ENCODE measurements at places on chromosomes 1 and 21.

GRCh38 chr1:201069636-201070035 is 42.6 kb downstream of the CACNA1S start:
- no peak for DNase-seq

GRCh38 chr1:25727088-25727487 is 72.9 kb upstream of the SELENON start:
- no peak for DNase-seq

DNA sequence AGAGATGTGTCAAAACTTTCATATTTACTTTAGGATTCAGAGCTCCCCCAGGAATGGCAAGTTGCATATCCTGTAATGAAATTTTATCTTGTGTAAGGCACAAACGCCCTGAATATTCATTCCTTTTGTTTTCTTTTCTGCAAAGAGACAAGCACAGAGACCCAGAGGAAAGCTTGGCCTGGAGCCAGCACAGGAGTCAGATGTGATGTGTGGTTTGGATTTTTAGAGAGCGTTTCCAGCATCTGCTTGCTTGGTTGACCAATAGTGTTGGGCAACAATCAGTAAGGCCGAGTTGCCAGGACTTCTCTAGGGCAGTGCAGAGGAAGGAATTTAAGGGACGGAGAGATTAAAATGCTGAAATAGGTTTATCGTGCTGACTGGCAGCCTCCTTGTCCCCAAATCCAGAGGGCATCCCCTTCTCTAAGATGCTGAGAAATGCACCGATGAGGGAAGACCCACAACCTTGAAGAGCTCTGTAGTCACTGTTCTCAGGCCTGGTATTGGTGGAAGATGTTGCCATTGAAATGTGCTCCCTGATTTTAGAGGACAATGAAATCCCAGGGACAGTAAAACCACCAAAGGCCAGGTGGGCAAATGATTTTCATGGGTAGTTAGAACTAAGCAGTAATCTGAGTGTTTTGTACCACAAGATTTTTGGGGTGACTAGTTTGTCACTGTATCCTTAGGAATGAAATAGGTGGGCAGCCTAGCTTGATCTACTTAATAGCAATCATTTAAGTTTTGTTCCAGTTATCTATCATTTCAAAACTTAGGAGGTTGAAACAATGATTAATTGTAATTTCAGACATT is 37.9 kb upstream of the RHOU start:
- DNase-seq = peak; percentile 1

- no peak for DNase-seq
These were observed 13.9 kb upstream of the SCMH1 start for GRCh38 chr1:41255978-41256377.

GRCh38 chr1:150965605-150966004 is 9.0 kb downstream of the CERS2 start:
- DNase-seq = no peak

- no peak for DNase-seq
These were observed 509 bp downstream of the NVL start for GRCh38 chr1:224329484-224329841.

DNA sequence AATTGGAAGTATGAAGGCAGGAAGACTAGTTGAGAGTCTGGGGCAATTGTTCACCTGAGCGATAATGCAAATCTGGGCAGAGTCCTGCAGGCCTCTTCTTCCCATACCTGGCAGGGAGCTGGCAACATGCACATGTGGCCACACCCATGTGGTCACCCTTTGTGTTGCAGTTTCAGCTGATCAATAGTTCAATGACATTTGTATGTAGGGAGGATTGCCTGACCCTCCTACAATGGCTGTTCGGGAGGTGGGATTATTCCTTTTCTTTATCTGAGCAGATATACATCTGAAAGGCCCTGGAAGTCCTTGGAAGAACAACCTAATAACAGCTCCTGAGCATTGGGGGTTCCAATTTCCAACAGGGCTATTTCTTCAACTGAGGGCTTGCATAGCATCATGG is 15.2 kb upstream of the TRIM45 start:
- no peak for DNase-seq

- no peak for DNase-seq
These were observed 59.8 kb upstream of the KCNK2 start for GRCh38 chr1:215022741-215023141.
